ENCODE measurements at places on chromosomes 1 and 21.

- DNase-seq = no peak
Measured at GRCh38 chr1:25628741-25629421, 12.3 kb downstream of the MAN1C1 start.

- DNase-seq = no peak
Measured at GRCh38 chr1:31027693-31028526, 37.6 kb downstream of the PUM1 start.

- no peak for DNase-seq
Measured at GRCh38 chr1:37448691-37449417, 25.5 kb upstream of the ZC3H12A start.

- DNase-seq = peak; percentile 16
Measured at GRCh38 chr1:198449261-198449660, 91.2 kb downstream of the ATP6V1G3 start.

DNA sequence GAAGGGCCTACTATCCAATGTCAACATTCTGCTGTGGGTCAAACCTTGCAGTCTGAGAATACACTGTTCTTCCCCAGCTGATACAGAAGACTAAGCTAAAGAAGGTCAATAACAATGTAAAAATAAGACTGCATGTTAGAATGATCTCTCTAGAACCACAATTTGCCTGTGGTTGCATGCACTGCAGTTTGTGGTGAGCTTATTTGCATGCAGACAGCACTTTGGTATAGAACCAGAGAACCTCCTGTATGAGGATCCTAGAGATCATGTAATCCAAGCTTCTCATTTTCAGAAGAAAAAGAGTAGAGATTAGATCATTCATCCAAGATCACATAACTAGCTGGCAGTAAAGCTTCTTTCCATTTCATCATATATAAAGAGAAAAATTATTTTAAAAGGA, 15.8 kb downstream of the SYNJ1 start:
- no peak for DNase-seq

GRCh38 chr1:66539491-66539890, 5.5 kb downstream of the SGIP1 start:
- no peak for DNase-seq

GRCh38 chr1:3494321-3495308, 40.1 kb downstream of the ARHGEF16 start:
- no peak for DNase-seq

DNA sequence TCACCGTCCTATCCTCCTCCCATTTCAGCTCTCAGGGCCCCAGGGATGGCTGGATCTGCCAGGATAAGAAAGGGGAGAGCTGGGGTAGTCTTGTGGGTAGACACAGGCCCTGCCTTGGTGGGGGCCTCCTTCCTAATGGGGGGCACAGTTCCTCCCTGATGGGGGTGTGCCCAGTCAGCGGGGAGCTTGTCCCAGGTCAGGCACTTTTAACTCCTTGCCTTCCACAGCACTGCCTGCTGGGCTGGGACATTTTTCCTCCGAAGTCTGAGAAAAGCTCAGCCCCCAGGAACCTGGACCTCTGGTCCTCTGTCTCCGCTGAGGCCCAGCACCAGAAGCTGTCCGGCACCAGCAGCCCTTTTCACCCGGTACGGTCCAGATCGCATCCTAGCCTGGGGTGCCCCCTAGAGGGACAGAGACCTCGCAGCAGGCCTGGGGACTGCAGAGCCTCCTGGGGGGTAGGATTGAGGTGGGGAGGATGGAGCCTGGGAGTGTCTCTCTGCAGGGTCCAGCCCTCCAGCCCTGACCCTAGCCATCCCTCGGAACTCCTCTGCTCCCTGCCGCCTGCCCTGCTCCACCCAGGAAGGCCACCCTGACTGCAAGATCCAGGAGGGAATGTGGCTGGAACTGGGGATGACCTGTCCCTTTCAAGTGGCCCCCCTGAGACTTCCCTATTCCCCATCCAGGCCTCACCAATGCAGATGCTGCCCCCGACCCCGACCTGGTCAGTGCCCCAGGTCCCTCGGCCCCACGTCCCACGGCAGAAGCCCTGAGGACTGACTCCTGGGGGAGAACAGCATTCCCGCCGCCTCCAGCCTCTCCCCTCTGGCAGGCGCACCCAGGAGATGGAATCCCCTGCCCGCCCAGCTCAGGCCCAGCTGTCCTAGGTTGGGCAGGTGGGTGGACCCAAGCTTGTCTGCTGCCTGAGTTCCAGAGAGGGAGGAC, 12.0 kb downstream of the MIIP start:
- DNase-seq = peak; percentile 44

DNA sequence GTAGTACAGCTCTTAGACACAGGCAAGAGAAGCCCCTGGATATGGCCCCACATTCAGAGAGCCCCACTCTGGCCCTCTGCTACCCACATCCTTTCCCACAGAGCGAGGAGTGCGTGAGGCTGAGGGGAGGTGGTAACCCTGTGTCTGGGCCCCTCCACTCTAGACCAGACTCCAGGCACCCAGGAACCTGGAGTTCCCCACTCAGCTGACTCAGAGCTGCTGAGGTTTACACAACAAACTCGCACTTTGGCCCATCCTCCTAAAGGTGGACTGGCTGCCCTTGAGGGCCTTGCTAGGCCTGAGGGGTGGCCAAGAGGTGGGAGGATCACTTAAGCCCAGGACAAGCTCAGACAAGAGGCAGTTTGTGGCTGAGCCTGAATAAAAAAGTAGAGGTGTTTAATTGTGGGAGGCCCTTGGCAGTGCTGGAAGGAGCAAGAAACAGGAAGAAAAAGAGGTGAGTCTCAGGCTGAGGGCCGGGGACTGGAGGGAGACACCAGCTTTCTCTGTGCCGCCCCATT, 10.7 kb downstream of the MR1 start:
- peak; percentile 8 for DNase-seq

DNA sequence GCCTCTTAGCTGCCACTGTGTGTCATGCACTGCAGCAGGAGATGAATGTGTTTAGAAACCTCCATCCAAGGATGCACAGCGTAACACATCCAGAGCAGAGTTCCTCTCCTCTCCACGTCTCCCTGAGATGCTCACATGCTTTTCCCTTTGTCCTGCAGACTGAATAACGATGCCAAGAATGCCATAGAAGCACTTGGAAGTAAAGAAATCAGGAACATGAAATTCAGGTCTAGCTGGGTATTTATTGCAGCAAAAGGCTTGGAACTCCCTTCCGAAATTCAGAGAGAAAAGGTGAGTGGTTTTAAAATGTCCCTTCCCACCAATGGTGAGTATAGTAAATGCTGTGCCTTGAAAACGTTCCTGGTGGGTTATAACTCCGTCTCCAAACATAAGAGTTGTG, 13.4 kb upstream of the MX2 start:
- DNase-seq = no peak

- DNase-seq = no peak
Measured at GRCh38 chr1:168550971-168551370, 7.2 kb upstream of the XCL2 start.

- DNase-seq = no peak
Measured at GRCh38 chr21:46648539-46648938, 13.1 kb downstream of the PRMT2 start.

- DNase-seq = no peak
Measured at GRCh38 chr1:64484651-64485050, 14.7 kb downstream of the CACHD1 start.
